NCI-H1417 treated with DMSO at 0.1 percent for 48 hours (cell line): ENCODE measurements at places on chromosomes 16 and 17.

GRCh38 chr17:4247971-4248388 lies 15.8 kb downstream of the ANKFY1 start:
- DNase-seq: no peak

DNA sequence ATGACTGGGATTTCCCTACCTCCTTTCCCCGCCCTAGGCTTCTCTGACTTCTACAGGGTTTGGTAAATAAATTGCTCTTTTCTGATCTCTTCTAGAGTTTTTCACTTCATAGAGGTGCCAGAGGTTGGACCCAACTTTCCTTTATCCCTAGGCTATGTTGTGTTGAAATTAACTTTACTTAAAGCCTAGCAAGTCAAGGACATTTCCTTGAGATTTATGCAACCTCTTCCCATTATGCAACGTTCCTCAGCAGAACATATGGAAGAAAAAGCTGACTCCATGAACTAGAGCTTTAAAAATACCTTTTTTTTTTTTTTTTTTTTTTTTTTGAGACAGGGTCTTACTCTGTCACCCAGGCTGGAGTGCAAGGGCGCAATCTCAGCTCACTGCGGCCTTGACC lies 15.5 kb downstream of the MPO start:
- DNase-seq: no peak

DNA sequence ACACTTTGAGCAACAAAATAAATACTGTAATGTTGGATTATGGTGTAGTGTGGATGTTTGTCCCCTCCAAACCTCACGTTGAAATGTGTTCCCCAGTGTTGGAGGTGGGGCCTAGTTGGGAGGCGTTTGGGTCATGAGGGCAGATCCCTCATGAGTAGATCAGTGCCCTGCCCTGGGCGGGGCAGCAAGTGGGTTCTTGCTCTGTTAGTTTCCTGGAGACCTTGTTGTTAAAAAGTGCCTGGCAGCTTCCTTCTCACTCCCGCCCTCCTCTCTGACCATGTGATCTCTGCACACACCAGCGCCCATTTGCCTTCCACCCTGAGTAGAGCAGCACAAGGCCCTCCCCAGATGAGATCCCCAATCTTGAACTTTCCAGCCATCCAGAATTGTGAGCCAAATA lies 67.7 kb downstream of the MPRIP start:
- DNase-seq: no peak

DNA sequence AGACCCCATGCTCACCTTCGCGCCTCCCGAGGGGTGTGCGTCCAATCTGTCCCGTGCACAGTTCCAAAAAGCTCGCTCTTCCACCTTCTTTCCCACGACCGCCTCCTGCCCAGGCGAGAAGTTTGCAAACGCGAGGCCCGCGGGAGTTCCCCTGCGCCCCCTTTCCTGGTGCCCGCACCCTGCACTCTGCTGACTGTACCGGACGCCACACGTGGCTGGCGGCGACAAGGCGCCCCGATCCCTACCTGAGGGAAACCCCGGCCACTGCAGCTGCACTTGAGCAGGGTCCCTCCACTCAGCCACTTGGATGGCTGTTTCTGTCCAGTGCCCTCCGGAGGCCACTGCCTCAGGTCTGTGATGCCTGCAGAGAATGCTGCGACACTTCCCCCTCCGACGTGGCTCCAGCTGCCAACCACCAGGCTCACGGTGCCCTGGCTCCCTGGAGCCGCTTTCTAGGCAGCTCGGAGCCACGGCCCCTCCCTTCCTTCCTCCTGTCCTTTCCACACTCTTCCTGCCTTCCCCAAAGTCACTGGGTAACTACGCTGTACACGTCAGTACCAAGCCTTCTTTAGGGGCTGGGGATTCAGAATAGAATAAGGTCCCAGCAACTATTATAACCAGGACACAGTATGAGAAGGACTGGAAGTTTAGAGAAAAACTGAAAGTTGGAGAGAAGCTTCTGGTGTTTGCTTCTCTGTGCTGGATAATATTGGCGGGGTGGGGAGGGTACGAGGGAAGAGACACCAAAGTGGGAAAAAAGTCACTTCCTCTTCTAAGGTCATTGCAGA lies at the start of gene MLKL:
Gene MLKL, minus strand, starts transcription at position 425 of the 788 bp plus-strand sequence. CDS start 5,105 bp downstream, outside the sequence.
- no peak for DNase-seq
